ENCODE measurements at places on chromosomes 12 and 14.
A peak's percentile ranks its signal among the peaks of the same experiment; 100 is the strongest.

DNA sequence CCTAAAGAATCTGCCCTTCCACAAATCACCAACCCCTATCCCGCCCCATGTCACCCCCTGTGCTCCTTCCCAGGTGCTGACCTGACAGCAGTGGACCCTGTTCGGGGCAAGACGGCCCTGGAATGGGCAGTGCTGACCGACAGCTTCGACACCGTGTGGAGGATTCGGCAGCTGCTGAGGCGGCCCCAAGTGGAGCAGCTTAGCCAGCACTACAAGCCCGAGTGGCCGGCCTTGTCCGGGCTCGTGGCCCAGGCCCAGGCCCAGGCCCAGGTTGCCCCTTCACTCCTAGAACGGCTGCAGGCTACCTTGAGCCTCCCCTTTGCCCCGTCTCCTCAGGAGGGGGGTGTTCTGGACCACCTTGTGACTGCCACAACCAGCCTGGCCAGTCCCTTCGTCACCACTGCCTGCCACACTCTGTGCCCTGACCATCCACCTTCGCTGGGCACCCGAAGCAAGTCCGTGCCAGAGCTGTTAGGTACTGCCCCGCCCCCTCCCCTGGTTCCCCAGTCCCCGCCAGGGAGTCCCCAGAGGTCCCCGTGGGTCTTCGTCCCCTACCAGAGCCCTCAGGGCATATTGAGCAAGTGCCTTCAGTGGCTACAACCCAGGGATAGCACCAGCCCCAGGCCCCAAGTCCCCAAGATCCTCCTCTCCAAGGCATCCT lies 2.7 kb downstream of the ANKRD33 start:
- no peak for DNase-seq

- DNase-seq = no peak
Measured at GRCh38 chr12:2267703-2268470, 215.1 kb downstream of the CACNA1C start.

- DNase-seq = no peak
Measured at GRCh38 chr12:115740586-115741155, 536.8 kb downstream of the MED13L start.

GRCh38 chr14:80681651-80682050 lies 259.9 kb downstream of the CEP128 start:
- no peak for DNase-seq

GRCh38 chr14:73613046-73613383 lies 698 bp downstream of the ACOT6 start:
- DNase-seq = no peak

- no peak for DNase-seq
Measured at GRCh38 chr14:54667764-54668163, 100.8 kb downstream of the SAMD4A start.

GRCh38 chr12:78981-79380 lies 12.4 kb downstream of the IQSEC3 start:
- no peak for DNase-seq

GRCh38 chr14:68788996-68789820 lies 3.7 kb downstream of the ZFP36L1 start:
- DNase-seq = peak; percentile 75

DNA sequence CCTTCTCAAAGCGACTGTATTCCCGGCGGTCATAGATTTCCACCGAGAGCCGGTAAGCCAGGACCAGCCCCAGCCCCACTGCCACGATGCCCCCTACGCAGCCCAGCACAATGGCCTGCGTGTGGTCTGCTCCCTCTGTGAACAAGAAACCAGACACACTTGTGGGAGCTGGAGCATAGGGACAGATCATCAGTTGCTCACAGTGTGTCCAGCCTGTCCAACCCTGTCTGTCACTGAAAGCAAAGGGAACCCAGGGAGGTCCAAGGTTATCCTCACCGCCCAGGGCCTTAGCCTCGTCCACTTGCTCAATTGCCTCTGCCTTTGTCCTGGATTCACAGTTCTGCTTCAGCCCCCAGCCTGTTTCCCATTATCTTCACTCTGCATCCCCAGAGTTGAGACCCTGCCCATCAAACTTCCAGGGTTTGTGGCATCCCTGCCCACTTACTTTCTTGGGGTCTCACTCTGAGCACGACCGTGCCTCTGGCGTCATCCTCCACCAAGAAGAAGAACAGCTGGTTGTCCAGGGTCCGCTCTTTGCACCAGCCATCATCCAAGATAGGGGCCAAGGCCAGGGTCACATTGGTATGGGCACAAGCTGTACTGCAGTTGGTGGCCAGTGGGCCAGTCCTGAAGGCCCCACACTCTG lies 11.3 kb upstream of the CSAD start:
- DNase-seq = no peak

- no peak for DNase-seq
Measured at GRCh38 chr12:113880988-113881962, 84.8 kb downstream of the RBM19 start.

DNA sequence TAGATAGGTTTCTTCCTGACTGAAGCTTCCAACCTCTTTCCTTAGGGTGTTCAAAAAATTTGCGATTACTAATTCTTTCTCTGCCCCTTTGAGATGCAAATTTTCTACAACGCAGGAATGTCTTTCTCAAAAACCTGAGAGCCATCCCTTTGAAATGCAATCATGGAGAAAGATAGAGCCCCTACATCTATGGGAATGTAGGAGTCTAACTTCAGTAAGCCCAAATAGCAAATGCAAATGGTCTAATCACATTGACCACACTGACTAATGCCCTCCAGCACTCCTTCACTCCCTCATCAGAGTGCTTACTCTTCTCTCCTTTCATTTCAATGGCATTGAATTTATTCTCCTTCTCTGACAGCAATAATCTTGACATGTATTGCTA lies 107.1 kb downstream of the SLC6A15 start:
- DNase-seq = no peak

DNA sequence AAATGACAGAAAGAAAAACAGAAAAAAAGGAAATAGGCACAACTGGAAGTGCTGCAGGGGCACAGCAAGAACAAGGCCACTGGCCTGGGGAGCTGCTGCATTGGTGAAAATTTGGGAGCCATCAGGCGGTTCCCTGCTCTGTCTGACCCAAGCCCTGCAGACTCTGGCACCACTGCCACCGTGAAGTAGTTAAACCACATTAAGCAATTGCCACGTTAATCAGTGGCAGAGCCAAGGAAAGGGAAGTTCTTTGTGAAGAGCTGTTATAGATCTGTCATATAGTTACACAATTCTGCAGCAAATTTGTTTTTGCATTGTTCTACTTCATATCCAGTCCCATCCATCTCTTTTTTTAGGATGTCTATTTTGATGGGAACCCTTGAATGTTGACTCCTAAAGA lies 915.3 kb downstream of the FSCB start:
- no peak for DNase-seq

DNA sequence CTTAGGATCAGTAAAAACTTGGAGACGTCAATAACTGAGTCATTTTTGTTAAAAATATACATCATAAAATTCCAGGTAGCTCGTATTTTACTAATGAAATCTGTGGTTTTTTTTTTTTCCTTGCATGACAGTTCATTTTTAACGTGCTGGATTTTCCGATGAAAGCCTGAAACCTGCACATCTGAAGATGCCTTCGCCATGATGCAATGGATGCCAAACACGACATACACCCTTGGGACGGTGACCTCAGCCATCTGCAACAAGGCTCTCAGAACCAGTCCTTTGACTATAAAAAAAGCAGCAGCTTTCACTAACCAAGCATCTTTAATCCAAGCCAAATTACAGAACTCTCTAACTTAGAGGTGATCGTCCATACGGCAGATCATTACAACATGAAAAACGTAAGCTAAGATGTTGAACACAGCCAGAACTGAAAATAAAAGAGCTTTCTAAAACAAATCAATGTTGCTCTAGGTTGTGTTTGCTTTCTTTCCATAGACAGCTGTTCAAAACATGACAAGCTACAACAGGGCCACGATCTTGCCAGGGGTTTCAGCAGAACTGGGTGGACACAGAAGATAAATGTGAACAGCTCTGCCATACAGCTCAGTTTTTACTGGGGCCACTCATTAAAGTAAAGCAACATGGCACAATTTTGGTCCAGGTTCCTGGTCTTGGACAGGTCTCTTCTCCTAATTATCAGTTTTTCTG lies 7.8 kb downstream of the NIN start:
- no peak for DNase-seq

DNA sequence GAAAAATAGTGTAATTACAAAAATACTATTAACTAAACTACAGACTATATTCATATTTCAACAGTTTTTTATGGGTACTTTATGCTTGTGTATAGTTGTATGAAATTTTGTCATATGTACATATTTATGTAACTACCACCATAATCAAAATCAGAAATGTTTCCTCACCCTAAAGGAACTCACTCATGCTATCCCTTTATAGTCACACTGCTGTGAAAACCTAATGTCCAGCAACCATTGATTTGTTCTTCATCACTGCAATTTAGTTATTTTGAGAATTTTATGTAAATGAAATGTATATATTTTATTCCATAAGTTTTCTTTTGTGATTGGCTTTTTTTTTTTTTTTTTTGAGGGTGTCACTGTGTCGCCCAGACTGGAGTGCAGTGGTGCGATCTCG lies 278.9 kb upstream of the SLC16A7 start:
- no peak for DNase-seq

- no peak for DNase-seq
Measured at GRCh38 chr12:6647083-6647604, at the start of gene ACRBP. ACRBP (minus strand) TSS chr12:6647432; CDS start chr12:6647366, 66 bp downstream.

DNA sequence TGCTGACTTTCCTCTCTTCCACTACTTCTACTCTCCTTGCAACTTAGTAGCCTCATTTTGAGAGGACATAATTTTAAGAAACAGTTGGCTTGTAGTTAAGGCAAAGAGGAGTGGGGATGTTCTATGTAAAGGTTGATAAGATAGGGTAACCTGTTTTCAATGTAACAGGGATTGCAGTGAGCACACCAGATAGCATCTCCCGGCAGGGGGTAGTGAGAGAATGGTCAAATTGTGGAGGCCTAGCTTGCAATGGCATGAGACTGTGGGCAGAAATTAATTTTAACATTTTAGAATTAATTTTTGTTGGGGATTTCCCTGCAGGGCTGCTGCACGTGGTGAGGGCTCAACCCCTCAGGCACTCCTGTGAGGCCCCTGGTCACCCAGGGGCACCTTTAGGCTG lies 41.4 kb downstream of the KLRG1 start:
- DNase-seq = no peak

GRCh38 chr12:19194963-19195362 lies 65.4 kb downstream of the PLEKHA5 start:
- no peak for DNase-seq

DNA sequence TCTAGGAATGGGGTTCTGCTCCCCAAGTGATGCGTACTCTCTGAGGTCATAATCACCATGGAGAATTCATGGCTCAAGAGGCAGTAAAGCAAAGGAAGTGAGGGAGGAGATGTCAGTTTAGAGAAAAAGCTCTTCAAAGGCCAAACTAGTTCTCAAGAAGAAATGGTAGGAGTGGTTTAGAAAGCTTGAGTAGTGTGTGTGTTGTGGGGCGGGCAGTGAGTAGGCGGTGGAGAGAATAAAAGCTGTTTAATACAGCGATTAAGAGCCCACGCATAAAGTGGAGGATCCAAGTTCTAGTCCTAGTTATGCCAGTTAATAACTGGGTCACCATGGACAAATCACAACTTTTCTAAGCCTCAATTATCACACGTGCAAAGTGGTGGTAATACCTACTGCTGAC lies 55.6 kb downstream of the PTPN21 start:
- no peak for DNase-seq

All from T-helper 1 cell (primary cell).